ENCODE measurements at places on chromosomes 12 and 14. TPM values are rescaled to one million over a fixed set of nuclear protein-coding genes. Genes with fewer than 3 reads are reported as not detected.
A peak's percentile ranks its signal among the peaks of the same experiment; 100 is the strongest.

PIWIL1 gene
- total RNA-seq, result not detected

CAPS2 gene
- total RNA-seq, result not detected

ANKRD13A gene
- total RNA-seq, result 208 TPM

SOX5 gene
- not detected for total RNA-seq

SMOC1 gene
- total RNA-seq, result not detected

RNASE7 gene
- total RNA-seq, result not detected

GRIP1 gene
- 4.1 TPM for total RNA-seq

SYCP3 gene
- total RNA-seq, result 0.36 TPM

LMO3 gene
- total RNA-seq, result 10.6 TPM

ITGA7 gene
- 3.3 TPM for total RNA-seq

KCNC2 gene
- total RNA-seq, result not detected

APOF gene
- total RNA-seq, result 0.38 TPM

- DNase-seq, result peak; percentile 74
These were observed 57.2 kb upstream of the MAX start for GRCh38 chr14:65159281-65160062.

- peak; percentile 78 for DNase-seq
These were observed 5.5 kb upstream of the CHD4 start for GRCh38 chr12:6612652-6613014.

GRCh38 chr12:78034025-78034424 lies 203.3 kb downstream of the NAV3 start:
- DNase-seq, result no peak

- peak; percentile 25 for DNase-seq
These were observed 75.5 kb upstream of the RERGL start for GRCh38 chr12:18165422-18165871.

DNA sequence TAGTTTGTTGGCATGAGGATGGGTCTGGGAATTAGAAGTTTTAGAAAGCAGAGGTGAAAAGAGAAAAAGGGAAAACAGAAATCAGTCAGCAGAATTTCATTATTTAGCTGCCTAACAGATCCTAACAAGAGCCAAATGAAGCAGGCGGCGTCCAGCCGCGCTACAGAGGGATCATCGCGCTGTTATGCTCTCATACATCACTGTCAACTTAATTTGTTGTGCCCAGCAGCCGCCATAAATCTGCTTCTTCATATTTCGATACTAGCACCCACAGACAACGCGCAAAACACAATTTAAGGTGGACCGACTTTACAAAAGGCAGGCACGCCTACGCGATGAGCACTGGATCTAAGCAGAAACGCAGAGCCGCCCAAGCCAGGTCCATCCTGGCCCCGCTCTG lies 66.7 kb downstream of the SETD3 start:
- DNase-seq, result no peak

- DNase-seq, result no peak
These were observed 335.7 kb downstream of the BMP4 start for GRCh38 chr14:53620890-53621289.

- DNase-seq, result no peak
These were observed 18.1 kb downstream of the FAM186B start for GRCh38 chr12:49587174-49587908.

DNA sequence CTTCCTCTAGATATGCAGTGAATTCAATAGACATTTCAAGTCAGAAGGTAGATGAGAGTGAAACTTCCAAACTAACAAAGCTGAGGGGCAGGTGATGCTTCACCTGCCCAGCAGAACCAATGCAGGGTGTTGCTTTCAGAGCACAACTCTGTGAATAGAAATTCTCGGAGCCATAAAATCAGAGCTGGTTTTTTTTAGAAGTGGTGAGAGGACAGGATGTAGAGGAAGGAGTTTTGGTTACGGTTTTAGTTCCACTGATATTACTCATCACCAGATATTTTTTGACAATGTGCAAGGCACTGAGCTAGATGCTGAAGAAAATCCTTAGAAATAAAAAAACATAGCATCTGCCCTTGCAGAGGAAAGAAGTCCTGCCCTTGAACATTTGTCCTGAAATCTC lies 62.2 kb downstream of the BMP4 start:
- no peak for DNase-seq

- DNase-seq, result no peak
These were observed 407.5 kb upstream of the MGAT4C start for GRCh38 chr12:86663716-86664115.

DNA sequence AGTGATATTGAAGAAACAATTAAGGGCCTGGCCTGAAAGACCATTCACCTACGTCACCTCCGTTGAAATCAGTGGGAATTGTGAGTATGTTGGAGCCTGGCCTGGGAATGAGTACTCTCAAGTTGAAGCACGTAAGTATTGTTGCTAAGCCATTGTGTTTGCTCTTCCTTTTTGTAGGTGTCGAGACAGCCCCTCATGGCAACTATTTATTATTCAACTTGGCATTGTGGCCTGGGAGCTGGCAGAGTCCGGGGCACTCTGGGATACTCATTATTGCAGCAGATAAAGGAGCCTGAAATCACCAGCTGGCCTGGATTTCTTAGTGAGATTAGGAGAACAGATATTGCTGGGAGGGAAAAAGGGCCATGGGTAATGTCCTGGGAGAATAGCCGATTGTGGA lies 147.4 kb downstream of the C12orf75 start:
- no peak for DNase-seq

DNA sequence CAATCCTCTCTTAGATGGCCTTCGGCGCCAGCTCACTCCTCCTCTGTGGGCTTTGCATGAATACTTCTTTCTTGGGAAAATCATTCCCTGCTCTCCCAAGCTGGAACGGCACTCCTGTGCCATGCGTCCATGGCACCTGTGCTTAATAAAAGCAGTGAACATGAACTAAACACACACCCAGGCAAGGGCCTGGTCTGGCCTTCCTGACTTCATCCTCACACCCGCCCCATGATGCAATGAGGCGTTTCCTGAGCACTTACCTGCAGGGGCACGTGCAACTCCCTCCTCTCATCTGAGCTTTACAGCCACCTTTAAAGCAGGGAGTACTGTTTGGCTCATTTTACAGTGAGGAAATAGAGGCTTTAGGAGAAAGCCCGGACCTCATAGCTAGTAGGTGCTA lies 219.8 kb downstream of the SLC41A2 start:
- no peak for DNase-seq

GRCh38 chr12:108468196-108468968 lies 46.7 kb upstream of the FICD start:
- peak; percentile 51 for DNase-seq

DNA sequence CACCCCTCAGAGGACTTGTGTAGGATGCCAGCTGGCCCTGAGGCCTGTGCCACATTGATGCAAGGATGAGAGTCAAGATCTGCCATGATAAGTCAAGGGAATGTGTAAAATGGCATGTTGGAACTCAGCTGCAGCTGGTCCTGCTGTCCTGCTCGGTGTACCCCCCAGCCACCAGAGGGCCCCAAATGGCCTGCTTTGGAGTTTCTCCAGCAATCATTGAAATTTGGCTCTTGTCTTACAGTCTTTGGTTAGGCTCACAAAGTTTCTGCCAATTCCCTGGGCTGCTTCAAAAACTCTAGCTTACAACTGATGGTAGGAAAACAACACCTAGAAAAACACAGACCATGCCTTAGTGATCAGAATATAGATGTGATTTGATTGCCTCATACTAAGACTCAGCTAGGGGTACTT lies 76.8 kb downstream of the HSD17B6 start:
- peak; percentile 39 for DNase-seq

DNA sequence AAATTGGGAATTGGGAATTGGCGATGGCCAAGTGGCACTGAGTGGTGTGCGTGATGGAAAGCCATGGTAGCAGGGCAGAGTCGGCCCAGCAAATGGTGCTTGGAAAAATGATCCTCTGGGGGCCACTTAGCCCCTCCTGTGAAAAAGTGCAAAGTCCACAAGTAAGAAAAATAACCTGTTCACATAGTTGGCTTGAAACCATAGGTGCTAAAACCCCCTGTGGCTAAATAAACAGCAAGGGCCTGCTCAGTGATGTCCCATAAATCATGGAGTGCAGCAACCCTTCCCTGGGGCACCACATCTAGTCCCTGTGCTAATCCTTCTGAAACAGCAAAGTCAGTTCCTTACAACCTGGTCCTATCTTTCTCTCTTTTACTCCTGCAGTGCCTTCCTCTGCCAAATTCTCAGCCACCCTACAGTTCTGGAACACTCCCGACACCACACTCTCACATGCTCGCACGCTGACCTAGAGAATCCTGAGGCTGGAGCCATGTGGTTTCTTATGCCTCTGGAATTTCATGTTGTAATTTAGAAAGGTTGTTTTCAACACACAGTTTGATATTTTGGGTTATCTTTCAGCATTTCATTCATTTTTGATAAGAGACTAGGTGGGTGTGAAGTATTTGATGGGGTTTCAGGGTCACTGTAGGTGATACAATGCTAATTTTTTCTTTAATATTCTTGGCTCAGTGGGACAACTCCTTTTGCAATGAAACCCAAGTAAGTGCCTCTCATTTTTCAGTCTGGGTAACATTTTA lies 123.6 kb downstream of the SMOC1 start:
- no peak for DNase-seq

DNA sequence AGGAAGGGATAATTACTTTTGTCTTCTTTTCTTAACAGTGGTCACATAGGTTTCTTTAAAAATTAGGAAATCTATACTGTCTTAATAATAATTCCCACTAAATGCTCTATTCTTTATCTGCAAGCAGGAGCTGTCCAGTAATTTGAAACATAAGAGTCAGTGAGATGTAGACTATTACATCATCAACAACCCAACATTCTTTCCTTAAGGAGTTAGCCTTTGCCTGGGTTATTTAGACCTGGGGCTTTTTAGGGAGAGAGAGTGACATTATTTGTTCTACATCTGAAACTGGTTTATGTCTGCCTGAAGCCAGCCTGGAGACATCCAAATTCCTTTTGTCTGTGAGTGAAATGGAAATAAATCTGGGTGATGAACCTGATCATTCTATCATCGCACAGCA lies 294.4 kb downstream of the TMTC2 start:
- DNase-seq, result no peak

GRCh38 chr12:69431591-69432222 lies 38.5 kb upstream of the FRS2 start:
- no peak for DNase-seq

DNA sequence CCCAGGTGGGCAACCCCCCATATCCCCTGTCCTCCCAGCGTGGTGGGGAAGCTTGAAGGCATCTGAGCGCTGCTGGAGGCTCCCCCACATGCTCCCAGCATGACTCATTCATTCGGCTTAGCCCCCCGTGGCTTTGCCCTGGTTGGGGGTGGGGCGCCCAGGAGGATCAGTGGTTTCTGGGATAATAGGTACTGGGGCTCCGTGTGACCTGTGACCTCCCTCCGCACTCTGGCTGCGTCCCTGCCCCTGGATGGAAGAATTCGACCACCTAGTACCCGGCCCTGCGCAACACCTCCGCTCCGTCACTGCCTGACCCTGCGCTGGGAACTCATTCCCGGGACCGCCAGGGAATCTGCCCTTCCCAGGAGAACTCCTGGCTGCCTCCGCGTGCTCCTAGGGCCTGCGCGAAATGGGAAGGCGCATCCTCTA lies 120.1 kb downstream of the AACS start:
- no peak for DNase-seq

- DNase-seq, result no peak
These were observed 220.2 kb downstream of the AEBP2 start for GRCh38 chr12:19659501-19659900.

- no peak for DNase-seq
These were observed 71.7 kb upstream of the KICS2 start for GRCh38 chr12:64293654-64294364.

DNA sequence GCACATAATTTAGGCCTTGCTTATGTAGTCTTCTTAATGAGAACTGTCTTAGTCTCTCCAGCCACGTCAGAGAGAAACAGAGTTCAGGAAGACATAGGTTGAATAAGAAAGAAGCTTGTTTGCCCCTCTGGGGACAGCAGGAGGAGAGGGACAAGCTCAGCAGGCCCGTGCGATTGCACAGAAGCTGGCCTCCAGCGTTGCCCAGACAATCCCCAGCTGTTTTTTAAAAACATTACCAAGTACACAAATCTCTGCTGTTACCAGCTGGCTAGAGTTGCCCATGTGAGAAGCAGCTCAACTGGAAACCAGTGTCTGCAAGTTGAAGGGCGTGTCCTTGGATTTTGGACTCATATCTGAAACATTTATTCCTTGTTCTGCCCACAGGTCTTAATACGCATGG lies 232.6 kb downstream of the EFCAB11 start:
- no peak for DNase-seq

GRCh38 chr12:9708853-9709252 lies 24.0 kb downstream of the CLECL1 start:
- DNase-seq, result no peak

All from OCI-LY7 (cell line).